ENCODE measurements at places on chromosomes 1 and 21. TPM values are rescaled to one million over a fixed set of nuclear protein-coding genes. Genes with fewer than 3 reads are reported as not detected.

DNA sequence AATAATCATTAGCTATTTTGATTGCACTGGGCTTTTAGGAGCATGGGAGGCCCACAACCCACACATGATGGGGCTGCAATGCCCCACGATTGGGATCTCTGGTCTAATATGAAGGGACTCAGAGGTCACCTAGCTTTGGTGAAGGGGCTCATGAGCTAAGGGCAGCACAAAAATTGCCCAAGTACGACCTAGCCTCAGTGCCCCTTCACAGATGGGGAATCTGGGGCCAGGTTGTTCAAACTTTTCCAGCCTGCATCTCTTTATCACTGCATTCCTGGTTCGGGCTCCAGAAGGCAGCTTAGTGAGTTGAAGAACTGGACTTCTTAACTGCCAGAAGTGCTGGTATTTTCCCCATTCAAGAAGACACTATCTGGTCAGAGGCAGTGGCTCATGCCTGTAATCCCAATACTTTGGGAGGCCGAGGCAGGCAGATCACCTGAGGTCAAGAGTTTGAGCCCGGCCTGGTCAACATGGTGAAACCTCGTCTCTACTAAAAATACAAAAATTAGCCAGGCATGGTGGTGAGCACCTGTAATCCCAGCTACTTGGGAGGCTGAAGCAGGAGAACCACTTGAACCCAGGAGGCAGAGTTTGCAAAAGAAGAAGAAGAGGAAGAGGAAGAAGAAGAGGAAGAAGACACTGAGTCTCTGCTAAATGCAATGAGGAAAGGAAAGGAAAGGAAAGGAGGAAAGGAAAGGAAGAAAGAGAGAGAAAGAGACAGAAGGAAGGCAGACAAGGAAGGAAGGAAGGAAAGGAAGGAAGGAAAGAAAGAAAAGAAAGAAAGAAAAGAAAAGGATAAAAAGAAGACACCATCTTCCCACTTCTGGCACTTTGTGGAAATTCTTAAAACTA, 258.5 kb upstream of the IRF2BP2 start:
- no peak for DNase-seq

DNA sequence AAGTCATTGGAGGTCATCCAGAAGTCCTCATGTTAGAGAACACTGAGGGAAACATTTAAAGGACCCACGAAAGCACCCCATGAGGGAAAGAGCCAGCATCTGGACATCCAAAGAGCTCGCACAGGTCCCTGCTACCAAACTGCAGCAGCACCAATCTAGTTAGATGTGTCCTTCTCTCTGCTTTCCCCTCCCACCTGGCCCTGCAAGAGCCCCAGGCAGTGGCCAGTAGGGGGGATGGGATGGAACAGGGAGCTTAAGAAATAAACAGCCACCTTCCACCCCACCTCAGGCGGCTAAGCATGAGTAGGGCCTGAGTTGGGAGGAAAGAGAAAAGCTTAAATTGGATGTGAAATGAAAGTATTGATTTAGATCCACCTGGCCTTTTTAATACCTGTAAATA, 175.9 kb upstream of the KCND3 start:
- no peak for DNase-seq

DNA sequence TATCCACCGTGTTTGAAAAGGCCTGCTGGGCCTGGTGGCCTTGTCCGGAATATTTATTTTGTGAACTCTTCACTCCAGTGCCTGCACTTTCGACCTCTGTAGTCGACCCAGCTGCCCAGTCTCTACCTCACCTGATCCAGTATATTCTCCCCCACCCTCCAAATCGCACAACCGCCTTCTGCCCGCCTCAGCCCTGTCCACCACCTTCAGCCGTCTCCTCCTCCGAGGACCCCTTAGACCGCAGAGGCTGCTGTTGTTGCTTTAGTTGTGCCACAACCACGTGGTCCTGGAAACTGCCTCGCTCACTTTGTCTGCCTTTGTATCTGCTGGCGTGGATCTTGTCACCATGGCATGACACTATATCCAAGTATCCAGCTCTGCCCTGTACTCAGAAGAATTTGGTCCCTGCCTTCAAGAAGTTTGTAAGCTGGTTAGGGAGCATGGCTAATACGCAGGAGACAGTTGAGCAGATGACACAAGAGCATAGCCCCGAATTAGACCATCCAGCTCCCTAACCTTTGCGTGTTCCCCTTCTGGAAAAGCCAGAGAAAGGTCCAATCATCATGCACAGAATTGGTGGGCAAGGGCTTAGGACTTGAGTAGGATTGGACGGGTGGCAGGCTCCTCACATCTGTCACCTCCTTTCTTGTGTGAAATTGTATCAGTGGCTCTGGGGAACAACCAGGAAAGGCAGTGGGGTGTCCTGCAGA, 1.5 kb downstream of the PHGDH start:
- DNase-seq = peak; percentile 22

DNA sequence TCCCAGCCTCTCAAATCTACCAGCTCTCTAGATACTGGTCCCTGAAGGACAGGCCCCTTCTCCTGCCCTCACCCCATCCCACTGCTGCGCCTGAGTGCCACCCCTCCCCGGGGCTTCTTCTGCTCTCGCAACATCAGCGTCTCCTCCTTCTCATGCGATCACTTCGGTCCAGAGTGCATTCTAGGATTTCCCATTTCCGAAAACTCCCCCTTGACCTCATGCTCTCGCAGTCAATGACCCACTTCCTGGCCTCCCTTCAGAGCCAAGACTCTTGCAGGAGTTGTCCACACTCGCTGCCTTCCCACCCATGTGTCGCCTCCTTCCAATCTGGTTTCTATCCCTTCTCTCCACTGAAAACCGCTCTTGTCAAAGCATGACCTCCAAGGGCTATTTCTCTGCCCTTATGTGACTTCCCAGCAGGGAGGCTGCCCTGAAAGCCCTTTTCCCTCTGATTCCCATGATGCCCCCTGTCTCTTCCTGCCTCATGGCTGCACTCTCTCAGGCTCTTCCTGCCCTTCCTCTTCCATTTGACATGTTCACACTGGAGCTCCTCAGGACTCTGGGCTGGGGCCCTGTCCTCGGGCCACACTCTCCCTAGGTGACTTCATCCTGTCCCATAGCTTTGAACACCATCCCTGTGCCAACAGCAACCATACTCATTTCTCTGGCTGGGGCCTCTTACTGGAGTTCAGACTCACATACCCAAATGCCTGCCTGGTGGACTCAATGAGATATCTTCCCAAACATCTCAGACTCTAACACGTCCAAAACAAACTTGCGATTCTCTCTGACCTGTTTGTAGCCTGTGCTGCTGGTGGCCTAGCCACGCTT, 46.0 kb downstream of the LDLRAD2 start:
- DNase-seq = no peak

- no peak for DNase-seq
Measured at GRCh38 chr1:230894664-230895063, 26.3 kb upstream of the C1orf198 start.

DNA sequence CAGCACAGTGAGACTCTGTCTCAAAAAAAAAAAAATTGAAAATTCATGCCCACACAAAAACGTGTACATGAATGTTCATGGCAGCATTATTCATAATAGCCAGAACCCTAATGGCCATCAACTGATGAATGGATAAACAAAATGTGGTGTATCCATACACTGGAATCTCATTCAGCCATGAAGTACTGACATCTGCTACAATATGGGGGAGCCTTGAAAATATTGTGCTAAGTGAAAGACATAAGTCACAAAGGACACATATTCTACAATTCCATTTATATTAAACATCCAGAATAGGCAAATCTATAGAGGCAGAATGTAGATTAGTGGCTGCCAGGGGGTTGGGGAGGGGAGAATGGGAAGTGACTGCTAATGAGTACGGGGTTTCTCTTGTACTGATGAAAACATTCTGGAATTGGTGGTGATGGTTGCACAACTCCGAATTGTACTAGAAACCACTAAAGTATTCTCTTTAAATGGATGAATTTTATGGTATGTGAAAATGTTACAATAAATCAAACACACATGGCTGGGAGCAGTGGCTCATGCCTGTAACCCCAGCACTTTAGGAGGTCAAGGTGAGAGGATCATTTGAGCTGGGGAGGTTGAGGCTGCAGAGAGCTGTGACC, 33.0 kb upstream of the KCNN3 start:
- DNase-seq = no peak

DNA sequence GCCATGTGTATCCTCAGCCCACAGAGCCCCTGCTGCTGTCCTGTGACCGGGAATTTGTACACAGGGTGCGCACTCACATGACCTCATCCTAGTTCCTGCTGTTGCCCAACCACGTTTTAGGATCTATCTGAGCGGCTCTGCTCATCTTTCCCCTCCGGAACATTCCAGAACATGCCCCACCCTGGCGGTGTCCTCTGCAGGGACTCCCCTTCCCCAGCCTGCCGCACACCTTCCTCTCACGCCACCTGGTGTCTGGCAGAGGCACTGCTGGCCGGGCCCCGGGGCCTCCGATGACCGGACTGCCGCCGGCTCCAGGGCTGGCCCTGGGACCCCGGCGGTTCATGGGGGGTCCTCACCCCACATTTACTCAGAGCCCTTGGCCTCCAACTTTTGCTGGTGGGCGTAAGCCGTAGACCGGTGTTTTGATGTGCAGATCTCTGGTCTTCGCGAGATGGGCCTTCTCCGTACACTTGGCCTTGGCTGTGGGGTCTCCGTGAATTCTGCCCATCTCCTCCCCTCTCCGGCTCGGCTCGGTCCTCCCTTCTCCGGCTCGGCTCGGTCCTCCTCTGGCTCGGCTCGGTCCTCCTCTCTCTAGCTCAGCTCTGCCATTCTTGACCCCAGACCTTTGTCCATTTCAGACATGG, 29.5 kb downstream of the ARHGEF16 start:
- DNase-seq = no peak

DNA sequence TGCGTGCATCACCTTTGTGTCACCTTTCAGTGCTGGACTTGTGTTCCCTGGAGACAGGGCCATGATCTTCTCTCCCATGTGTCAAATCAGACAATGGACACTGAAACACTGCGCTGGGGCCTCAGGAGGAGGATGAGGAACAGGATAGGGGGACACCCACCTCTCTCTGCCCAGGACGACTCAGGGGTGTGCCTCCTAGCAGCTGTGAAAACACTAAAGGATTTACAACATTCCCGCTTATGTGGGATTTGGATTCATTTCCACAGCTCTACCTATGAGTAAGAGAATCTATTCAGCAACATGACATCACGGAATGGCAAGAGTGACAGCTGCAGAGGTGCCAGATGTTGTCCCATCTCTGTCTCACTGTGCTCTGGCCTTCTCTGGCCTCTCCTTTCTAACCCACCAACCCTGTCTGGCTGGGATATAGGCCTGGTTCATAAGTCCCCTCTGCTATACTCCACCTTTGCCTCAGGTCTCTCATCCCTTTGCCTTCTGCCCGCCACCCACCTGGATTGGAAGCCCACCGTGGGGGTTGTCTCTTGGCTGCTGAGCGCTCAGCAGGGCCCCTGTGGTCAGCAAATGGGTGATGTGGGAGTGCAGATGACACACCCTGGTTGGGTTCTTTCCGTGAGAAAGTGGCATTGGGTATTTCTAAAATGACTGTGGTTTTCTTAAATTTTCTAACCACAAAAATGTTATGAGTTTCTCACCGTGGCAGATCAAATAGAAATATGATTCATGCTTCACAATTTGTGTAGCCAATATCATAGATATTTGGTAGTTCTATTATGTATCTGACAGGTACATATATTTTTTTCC, 47.1 kb upstream of the TLR5 start:
- DNase-seq = peak; percentile 72

DNA sequence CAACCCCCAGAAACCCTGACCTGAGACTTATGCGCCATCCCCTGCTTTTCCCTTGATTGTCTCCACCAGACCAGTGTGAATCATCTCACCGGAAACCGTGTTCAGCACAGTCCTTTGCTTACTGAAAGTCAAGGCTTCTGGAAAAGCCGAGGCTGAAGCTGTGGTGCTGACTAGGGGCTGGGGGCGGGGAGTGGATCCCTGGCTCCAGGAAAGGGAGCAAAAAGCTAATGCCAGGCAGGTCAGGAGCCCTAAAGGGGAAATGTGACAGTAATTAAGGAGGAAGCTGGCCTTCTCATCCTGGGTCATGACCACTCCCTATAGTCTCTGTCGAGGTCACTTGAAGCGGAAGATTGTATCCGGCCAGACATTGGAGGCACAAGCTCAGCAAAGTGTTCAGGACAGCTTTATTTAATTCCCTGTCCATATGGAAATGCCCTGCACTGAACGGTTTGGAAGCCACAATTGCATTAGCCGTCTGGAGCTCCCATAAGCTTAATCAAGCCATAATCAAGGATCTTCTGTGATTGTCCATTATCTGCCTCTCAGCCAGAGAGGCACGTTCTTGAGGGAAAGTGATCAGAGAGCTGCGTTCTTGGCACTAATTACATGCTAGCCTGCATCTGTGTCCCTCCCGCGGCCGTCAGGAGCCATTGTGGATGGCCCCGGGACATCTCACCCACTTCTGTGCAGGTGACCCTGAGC, 403.6 kb downstream of the RRAGC start:
- DNase-seq = no peak

GRCh38 chr1:25608488-25609178, 8.0 kb upstream of the MAN1C1 start:
- peak; percentile 59 for DNase-seq

GRCh38 chr21:45862543-45863207, 118.9 kb upstream of the COL6A1 start:
- DNase-seq = no peak

DNA sequence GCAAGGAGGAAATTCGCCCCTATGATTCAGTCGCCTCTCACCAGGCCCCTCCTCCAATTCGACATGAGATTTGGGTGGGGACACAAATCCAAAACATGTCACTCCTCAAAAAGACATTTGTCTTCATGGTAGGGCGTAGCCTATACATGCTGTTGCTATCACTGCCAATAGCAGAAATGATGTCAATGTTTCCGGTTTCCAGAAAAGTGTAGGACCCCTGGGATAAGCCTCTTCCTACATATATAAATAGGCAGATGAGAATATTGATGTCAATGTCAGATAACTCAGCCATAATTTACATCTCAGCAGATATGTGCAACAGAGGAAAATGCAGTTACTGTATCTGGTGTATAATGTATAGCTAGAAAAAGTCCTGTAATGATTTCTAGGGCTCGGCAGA, 16.7 kb downstream of the LRRC3 start:
- DNase-seq = no peak

- no peak for DNase-seq
Measured at GRCh38 chr1:44822131-44822701, 13.9 kb downstream of the BTBD19 start.

Gene CYP4X1
- total RNA-seq = not detected

Gene SMIM1
- total RNA-seq = not detected

Gene A3GALT2
- not detected for total RNA-seq

Gene SELP
- total RNA-seq = not detected

Gene SPATA21
- total RNA-seq = not detected

Gene PFKL
- 175 TPM for total RNA-seq

All from MG63 (cell line).